ENCODE measurements at places on chromosomes 11 and 22. TPM values are rescaled to one million over a fixed set of nuclear protein-coding genes. Genes with fewer than 3 reads are reported as not detected.
A peak's percentile ranks its signal among the peaks of the same experiment; 100 is the strongest.

- DNase-seq, result no peak
Measured at GRCh38 chr11:94613120-94613519, 46.0 kb downstream of the PIWIL4 start.

GRCh38 chr11:33529461-33529860 is 171.2 kb downstream of the C11orf91 start:
- no peak for DNase-seq

DNA sequence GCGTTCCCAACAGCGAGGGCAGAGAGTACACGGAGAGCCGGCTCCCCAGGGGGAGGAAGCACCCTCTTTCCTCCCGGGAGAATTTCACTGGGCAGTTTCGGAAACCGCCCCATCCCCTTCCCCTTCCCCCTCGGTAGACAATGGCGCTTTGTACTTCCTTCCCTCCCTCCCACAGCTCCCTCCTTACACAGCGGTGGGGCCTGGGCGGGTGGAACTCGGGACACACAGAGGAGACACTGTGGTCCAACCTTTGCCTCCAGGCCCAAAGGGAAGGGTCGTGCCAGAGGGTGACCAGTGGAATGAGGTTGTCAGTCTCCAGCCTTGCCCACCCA is 4.3 kb downstream of the SMTN start:
- DNase-seq, result no peak

DNA sequence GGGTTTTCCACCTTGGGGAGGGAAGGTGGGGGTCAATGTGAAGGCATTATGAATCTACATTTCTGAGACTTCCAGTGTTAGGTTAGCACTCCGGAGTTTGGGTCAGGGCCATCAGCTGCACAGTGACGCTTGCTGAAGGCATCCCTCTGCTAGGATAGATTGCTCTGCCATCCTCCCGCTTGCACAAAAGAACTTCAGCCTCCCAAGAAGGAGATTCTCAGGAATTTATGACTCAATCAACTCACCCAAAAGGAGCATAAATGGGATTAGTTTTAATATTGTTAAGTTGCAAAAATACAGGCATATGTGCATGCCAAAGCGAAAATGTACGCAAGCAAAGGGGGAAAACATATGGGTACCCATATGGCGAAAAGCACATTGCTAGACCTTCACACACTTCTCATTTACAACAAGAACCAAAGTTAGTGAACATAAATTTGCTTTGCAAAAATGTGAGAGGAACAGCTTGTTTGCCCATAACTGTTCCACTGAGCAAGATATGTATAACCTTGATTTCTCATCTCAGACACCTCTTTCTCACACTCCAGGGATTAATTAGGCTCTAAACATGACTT is 1013.0 kb downstream of the OPCML start:
- DNase-seq, result no peak

- no peak for DNase-seq
Measured at GRCh38 chr11:36316049-36316448, 20.0 kb downstream of the PRR5L start.

- no peak for DNase-seq
Measured at GRCh38 chr22:30552719-30553118, 6.2 kb upstream of the SEC14L6 start.

DNA sequence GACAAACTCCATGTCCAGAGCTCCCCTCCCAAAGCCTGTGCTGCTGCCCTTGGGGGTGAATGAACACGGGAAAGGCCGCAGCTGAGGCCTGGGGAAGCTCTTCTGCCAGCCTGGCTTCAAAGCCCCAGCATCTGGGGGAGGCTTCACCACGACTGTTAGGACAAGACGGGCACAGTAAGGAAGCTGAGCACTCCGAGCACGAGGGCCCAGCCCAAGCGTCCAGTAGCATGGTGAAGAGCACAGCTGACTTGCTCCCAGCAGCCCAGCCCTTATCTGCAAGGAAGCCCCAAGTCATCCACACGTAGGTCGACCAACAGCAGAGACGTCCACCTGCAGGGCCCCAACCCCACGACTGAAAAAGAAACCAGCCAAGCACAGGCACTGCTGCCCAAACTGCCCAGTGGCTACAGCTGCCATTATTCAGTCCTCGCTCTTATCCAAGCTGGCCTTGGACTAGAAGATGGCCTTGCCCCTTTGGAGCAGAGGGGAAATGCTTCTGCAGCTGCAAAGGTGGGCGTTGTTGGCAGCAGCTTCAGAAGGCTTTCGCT is 62.5 kb downstream of the SHANK2 start:
- DNase-seq, result no peak

- DNase-seq, result no peak
Measured at GRCh38 chr11:74696500-74696899, 34.7 kb downstream of the CHRDL2 start.

- peak; percentile 73 for DNase-seq
Measured at GRCh38 chr11:122100037-122100755, 15.8 kb downstream of the BLID start.

DNA sequence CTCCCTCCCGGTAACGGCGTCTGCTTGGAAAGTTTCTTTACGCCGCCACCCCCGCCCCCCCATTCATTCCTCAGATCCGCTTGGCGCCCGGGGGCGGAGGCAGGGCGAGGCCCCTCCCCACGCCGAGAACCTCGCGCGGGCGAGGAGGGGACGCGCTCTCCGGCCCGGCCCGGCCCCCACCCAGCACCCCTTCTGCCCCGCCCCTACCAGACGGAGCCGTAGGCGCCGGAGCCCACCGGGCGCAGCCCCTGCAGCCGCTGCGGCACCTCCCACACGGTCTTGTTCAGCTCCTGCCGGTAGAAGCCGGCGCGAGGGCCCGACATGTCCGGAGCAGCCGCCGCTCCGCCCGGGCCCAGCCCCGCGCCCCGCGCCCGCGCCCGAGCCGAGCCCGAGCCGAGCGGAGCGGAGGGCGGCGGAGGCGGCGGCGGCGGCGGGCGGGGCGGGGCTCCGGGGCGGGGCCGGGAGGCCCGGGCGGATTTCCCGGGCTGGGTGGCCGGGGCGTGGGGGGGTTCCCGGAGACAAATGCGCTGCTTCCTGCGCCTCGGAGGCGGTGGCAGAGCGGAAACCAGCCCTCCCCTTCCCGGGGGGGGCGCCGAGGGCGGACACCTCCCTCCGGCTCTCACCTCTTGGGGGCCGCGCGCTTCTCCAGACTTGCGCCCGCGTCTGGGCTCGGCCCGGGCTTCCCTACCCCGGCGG is at the start of gene MAPK11:
MAPK11 (minus strand) TSS at position 411 of the 696 bp plus-strand sequence; CDS start at position 323, 88 bp downstream.
- DNase-seq, result peak; percentile 79

DNA sequence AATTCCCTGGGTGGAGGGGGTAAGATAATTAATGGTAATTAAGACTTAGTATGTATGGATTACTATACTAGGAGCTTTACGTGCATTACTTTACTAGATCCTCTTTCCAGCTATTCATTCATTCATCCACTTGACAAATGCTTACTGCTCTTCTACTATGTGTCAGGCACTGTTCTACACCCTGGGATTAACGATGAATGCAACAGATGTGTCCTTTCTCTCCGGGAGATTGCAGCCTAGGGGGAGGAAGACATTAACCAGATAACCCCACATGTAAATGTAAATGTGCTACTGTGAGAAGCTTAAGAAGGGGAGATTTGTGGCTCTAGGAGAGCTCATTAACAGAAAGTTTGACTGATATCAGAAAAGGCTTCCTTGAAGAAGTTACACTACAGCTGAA is 1.7 kb downstream of the ANKK1 start:
- DNase-seq, result no peak

GRCh38 chr11:107719557-107720302 is 7.9 kb upstream of the SLN start:
- DNase-seq, result peak; percentile 10

DNA sequence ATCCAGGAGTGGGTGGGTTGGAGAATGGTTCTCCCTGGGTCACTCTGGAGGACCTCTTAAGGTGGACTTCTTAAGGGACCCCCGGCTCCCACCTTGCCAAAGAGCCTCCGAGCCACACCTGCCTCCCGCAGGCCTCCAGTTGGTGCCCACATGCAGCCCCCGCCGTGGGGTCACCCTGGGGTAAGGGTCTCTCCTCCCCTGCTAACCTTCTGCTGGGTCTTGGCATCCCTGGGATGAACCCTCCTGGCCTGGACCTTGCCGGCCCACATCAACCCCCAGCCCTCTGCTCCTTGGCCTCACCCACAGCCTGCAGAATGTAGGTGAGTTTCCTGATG is 12.5 kb upstream of the MUC6 start:
- DNase-seq, result no peak

DNA sequence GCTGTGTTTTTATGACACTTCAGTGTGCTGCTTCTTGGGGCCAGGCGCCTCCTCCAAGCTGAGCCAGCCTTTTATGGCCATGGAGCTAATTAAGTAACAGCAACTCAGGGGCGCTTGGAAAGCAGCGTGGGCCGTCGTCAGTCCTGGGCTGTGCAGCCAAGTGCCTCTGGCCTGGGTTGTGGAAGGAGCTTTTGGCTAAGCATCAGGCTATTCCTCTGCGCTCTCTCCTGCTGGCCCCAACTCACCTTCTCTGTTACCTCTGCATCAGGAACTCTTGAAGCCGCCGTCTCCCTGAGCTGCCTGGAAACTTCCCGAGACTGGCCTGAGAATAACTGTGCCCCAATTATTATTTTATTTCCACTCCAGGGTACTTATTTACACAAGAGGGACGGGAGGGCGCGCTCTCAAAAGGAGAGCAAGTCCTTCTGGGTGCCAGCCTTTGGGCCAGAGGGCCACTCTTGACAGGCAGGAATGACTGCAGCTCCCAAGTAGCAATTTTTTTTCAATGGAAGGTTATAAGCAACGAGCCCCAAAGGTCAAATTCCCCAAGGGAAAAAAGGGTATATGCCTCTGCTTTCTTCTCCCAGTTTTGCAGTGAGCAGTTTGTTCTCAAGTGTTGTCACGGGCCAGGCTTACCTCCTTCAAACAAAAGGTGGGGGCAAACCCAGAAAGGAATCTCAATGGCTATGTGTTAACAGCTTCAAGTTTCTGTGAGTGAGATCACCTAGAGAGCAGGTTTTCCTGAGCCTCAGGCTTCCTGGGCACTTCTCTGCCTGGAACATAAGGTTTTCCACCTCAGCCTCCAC is 38.5 kb upstream of the NAV2 start:
- DNase-seq, result peak; percentile 20

GRCh38 chr11:12599408-12600143 is 74.6 kb upstream of the TEAD1 start:
- DNase-seq, result no peak

DNA sequence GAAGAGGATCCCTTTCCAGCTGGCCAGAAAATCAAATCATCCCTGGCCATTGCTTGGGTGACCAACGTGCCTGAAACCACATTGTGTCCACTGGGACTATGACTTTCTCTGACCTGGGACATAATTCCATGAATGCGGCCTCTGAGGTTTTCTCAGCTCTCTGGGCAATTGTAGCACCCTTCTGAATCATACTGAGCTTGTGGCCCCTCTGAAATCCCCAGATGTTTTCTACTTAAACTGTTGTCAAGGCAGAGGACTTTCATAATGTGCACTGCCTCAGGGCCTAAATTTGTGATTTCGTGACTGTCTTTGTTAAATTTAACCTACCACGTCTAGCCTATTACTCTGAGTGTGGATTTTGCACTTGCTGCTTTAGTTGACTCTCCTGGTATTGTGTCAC is 321.1 kb upstream of the PLET1 start:
- DNase-seq, result no peak

GRCh38 chr11:101741061-101741460 is 157.3 kb upstream of the TRPC6 start:
- DNase-seq, result no peak

DNA sequence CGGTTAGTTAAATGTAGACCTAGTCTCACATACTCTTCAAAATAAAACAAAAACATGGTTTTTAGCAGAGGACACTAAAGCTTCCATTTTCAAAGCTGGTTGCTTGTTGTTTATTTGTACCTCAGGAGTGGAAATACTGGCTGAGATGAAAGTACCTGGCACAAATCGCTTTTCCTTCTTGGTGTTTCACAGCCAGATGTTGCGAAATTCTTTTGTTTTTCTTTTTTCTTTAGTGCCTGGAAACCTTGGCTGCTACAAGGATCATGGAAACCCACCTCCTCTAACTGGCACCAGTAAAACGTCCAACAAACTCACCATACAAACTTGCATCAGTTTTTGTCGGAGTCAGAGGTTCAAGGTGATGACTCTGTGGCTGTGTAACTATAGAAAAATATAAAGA is 48.3 kb downstream of the KREMEN1 start:
- DNase-seq, result no peak

DNA sequence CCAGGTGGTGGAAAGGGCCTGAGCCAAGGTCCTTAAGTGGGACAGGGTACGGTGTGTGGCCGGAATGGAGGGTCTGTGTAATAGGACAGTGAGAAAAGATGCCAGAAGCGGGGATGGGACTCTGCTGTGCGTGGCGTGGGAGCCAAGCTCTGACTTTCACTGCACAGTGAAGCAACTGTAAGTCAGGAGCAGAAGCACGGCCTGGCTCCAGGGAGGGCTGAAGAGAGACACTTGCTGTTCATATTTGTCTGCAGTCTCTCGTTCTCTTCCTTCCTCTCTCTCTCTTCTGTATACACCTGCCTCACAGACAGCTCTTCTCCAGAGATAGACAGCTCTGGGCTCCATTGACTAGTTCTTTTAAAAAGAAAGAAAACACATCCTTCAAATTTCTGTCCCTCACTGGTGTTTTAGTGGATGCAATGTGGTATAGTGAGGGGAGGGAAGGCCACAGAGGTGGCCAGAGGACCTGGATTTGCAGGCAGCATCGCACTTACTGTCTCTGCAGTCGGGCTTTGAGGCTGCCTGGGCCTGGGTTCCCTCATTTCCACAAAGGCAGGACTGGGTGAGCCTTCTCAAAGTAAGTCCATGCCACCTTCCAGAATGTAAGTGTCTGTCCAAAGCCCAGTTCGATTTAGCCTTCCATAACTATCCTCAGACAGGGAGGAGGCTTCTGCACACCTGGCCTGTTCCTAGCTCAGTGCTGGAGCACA is 2.1 kb downstream of the IL17RA start:
- DNase-seq, result no peak

DNA sequence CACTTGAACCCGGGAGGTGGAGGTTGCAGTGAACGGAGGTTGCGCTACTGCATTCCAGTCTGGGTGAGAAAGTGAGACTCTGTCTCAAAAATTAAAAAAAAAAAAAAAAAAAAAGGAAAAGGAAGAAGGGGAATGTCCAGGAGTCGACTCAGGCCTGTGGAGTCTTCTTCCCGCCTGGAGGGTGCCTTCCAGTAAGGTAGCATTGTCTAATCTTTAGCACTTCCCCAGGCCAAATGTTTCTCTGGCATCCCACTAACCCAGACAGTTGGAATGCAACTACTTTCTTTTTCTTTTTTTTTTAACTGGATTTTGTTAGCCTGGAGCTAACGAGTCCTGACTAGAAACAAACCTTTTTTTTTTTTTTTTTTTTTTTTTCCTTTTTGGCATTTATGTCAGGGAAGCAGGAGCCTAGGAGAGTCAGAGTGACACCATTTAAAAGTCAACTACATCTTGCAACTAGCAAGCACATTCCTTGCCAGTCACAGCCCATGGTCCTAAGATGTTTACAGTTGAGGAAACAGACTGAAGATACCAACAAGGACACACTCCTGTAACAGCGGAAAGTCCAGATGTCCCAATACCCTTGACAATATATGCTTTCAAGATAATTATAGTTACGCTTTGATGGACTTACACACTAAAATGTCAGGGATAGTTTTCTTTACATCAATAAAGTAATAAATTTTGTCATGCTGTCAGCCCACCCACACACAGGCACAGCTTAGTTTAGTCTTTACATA is 10.6 kb downstream of the PLET1 start:
- DNase-seq, result no peak

- DNase-seq, result peak; percentile 43
Measured at GRCh38 chr11:606245-606644, 9.5 kb downstream of the IRF7 start.

GRCh38 chr22:46829117-46829891 is 66.9 kb downstream of the TBC1D22A start:
- peak; percentile 77 for DNase-seq

SCN2B gene
- total RNA-seq, result not detected

CYTH4 gene
- total RNA-seq, result not detected

KRTAP5-7 gene
- not detected for total RNA-seq

SCGB1A1 gene
- not detected for total RNA-seq

Measured in MG63 (cell line).